Stimulated activated naive B cell treated with anti-CD40 and anti-IgM and Interleukin-4, amounts not matched to agents 10 μg/mL and 1 μg/mL and 100 μg/mL, for 72 hours (primary cell): ENCODE measurements at places on chromosomes 16 and 17.
A peak's percentile ranks its signal among the peaks of the same experiment; 100 is the strongest.

DNA sequence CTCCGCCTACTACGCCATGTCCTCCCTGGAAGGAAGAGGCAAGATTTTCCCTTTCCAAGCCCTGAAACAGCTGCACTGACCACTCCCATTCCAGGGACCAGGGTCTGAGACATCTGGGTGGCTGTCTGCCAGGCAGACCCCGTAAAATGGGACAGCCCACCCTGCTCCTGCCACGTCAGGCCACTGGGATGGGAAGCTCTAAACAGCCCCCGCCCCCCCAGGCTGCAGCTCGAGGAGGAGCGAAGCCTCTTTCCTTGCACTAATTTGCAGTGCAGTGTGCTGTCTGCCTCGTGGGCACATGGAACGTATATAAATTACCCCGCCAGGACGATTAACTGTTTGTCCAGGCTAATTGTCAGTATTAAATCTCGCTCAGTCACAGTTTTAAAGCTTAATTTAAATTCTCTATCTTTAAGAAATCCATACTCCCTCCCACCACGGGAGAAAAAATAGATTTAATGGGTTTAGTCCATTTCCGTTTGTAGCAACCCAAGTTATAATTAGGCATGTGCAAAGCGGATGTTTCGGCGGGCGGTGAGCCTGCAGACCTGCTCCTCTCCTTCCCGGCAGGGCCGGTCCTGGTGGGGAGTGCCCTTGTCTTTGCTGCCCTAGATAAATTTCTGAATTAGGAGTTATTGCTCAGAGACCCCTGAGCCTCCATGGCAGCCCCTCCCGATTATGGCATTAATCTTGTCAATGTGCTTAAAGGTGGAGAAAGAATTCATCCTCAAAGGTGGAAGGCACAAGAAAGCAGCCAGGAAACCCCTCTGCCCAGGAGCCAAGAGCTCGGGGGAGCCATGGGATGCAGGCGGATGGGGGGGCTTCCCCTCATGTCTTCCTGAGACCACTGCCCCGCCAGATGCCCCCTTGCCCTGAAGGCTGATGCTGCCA is 268.0 kb upstream of the TNRC6C start:
- DNase-seq: no peak

- DNase-seq: no peak
Observed at GRCh38 chr16:87580855-87581261, 21.4 kb upstream of the JPH3 start.

DNA sequence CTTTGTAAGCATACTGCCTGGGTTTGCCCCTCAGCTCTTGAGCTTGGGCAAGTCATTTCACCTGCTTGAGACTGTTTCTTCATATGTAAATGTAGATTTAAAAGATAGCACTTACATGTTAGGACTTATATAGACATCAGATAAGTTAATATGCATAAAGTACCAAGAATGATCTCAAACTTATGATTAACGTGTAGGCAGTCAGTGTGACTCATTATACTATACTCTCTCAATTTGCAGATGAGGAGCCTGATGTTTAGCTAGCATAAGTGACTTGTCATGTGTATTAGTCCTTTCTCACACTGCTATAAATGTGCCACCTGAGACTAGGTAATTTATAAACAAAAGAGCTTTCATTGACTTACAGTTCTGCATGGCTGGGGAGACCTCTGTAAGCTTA is 690.5 kb downstream of the KCNJ2 start:
- DNase-seq: no peak

DNA sequence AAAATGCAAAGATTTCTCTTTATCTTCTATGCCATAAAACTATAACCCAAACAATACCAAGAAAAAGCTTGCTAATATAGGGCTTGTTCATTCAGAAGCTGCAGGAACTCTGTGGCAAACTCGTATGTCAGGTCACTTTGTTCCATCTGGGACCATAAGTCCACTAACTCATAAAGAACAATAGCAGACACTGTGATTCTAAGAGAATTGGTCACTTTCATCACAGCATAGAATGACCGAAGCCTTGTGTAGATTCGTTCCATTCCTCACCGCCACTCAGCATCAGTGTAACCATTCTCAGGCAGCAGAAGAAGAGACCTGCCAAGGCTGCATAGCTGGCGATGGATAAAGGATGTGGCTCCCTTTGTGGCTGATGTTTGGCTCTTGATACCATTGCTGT is 30.3 kb upstream of the VAT1L start:
- no peak for DNase-seq

DNA sequence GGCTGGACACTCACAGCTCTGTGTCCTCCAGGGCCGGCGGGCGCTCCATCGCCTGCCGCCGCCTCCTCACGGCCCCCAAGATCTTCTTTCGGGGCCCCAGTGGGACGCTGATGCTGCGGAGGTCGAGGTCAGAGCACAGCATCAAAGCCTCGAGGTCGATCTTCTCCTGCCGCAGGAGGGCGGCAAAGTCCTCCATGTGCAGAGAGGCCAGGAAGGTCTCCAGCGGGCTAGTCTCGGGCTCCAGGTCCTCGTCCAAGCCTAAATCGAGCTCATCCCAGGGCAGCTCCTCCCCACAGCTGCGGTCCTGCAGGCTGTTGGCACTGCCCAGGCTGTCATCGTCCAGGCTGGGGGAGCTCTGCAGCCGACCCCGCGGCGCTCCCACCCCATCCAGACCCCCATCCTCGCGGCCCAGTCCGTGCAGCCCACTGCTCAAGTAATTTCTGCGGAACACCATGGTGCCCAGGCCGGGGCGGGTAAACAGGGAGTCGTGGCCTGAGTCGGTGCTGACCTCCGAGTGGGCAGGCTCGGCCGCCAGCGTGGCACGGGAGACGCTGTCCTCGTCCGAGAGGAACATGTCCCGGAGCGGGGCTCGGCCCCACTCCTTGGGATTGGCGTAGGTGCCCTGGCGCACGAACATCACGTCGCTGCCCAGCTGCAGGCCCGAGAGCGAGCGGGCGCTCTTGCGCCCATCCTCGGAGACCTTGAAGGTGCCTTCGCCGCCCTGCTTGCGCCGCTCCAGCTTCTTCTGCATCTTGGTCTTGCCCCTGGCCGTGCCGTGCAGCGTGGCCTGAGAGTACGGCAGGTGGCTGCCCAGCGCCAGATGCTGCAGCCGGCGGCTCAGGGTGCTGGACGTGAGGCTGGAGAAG is 3.4 kb downstream of the USH1G start:
- no peak for DNase-seq

- DNase-seq: no peak
Observed at GRCh38 chr16:77157346-77158058, 33.5 kb upstream of the MON1B start.

GRCh38 chr17:5705081-5705875 is 121.0 kb upstream of the NLRP1 start:
- no peak for DNase-seq

DNA sequence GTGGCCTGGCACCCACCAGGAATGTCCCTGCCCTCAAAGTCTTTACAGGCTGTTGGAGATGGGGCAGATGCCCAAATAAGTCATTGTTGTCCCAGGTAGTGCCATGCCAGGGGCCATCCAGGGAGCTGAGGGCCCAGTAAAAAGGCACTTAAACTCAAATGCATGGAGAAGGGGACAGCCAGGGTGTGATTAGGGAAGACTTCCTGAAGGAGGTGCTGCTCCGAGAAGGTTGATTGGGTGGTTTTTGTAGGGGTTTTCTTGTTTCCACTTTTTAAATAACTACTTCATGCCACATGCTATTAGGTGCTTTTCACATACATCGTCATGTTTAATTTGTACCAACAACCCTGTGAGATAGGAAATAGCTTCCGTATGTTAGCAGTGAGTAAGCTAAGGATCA is 66.9 kb downstream of the RAI1 start:
- no peak for DNase-seq

DNA sequence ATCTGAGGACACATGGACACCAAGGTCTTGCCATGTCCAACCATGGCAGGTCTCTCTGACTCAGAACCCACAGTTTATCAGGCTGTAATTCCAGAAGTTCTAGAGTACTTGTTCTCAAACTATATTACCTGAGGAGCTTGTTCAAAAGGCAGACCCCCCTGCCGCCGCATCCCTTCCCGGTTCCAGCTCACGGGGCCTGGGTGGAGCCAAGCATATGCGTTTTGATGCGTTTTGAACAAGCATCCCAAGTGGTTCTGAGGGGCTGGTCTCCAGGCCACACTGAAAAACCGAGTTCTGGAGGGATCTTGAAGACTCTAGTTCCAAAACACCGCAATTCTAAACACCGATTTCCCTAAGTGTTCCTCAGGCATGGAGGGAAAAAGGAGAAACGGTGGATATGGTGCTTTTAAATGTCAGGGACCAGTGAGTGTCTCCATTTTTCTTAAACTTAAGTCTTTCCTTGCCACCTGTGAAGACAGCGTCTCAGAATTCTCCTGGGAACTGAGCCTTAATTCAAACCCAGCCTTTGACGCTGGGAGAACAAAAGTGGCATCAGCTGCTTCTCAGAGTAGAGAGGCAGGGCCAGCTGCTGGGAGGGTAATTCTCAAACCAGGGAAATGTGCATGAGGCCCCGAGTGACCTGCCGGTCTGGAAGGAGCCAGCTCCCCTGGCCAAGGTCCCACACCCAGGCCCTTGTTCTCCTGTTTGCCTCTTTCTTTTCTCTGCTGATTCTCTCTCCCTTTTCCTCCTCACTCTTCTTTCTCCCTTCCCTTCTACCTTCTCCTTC is 84.4 kb upstream of the PLCG2 start:
- DNase-seq: no peak

DNA sequence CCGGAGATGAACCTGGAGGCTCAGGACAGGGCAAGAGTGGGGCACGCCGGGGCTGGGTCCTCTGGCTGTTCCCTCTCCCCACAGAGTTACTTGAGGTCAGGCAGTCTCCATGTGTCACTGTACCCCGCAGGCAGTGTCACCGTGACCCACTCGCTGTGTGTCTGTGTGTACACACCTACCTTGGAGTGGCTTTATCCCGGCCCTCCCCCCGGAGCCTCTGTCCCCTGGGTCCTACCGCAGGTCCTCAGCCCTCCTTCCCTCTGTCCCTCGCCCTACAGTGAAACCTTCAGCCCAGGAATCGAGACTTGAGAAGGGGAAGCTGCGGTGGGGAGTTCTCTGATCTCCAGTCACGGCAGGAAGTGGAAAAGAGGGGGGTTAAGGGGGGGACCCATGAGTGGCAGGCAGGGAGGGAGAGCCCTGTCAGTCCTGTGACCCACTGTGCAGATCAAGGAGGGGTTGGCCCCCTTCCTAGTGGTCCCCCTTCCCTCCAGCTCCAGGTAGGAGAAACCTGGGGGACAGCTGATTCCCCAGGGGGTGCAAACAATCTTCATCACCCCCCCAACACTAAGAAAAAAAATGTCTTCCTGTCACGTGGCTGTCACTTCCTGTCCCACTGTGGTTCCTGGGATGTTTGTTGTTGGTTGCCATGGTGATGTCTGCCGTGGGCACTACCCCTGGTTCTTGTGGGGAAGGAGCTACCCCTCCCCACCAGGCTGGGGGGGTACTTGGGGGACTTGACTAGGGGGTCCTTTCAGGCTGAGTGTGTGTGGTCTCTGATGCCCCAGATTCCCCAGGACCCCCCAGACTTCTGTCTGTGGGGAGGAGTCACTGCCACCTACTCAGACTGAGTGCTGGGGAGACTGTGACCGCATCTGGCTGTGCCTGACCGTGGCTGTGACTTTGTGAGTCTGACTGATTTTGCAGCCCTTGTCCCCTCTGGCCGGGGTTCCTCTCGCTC is 13.7 kb downstream of the RARA start:
- DNase-seq: peak; percentile 91

GRCh38 chr17:8753136-8753975 is 5.0 kb downstream of the SPDYE4 start:
- no peak for DNase-seq

DNA sequence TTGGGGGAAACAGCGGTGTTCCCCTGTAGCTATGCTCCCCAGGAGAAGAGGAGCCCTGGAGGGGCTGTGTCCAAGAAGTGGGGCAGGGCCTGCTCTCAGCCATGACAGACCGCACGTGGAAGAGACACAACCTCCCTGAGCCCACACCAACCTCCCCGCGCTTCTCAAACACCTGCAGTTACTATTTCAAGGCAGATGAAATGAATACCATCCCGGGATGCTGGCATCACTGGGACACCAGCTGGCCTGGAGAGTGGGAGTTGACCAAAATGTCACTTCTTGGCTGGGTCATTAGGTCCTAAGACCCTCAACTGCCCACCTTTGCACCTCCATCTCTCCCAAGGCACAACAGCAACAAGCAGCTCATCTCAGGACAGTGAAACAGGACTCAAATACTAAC is 32.0 kb downstream of the SPHK1 start:
- DNase-seq: no peak

- peak; percentile 4 for DNase-seq
Observed at GRCh38 chr17:5499476-5500231, 13.3 kb downstream of the MIS12 start.

DNA sequence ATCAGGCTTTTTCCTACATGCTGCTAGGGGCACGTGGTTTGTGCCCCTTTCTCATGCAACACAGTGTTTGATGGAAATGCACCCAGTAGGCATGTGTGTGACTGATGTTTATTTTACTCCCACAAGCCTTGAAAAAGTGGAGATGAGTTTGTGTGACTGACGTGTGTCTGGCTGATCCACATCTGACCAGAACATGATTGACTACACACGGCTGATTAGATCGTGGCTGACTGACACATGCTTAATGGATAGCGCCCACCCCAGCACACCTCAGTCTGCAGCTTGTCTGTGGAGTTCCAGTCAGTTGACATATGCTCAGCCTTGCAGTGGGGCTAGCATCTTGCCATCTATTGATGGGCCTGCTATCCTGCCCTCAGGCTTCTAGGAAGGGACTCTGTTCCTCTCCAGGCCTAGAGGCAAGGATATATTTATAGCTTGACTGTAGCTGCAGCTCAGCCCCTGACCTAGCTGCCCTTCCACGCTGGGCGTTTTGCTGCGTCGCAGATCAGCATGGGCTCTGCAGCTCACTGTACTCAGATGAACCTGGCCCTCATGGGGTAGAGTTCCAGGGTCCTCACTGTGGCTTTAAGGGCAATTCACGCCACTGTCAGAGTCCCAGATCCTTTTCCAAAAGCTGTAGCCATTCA is 112.3 kb downstream of the HS3ST2 start:
- DNase-seq: no peak

GRCh38 chr16:75262104-75262799 is 10.8 kb upstream of the BCAR1 start:
- no peak for DNase-seq

GRCh38 chr17:13735444-13735843 is 133.7 kb upstream of the HS3ST3A1 start:
- DNase-seq: no peak

GRCh38 chr17:74272731-74273201 is 1.3 kb upstream of the DNAI2 start:
- DNase-seq: no peak

- DNase-seq: no peak
Observed at GRCh38 chr17:72308744-72309385, 188.0 kb downstream of the SOX9 start.

DNA sequence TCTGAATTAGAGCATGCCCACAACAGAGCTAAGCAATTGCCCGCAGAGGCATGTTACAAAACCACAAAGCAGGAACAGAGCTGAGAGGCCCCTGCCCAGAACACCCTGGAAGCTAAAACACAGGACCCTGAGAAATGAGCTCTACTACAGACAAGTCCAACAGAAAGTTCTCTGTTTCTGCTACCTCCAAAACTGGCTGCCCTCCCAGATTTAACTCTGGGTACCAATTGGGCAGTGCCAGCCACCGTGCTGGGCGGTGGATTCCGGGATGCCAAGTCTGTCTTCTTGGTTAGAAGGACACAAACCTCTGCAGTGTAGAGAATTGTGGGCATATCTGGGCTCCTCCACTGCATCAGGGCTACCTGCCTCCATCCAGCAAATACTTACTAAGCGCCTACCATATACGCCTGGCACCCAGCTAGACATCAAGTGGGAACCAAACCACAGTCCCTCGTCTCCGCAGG is 1.0 kb downstream of the CMTM4 start:
- DNase-seq: no peak

- no peak for DNase-seq
Observed at GRCh38 chr17:44793885-44794842, 35.4 kb downstream of the ADAM11 start.

- DNase-seq: no peak
Observed at GRCh38 chr17:70205401-70205800, 36.1 kb downstream of the KCNJ2 start.
